ENCODE measurements at places on chromosomes 11 and 22. TPM values are rescaled to one million over a fixed set of nuclear protein-coding genes. Genes with fewer than 3 reads are reported as not detected.

GRCh38 chr11:128632141-128632791, 44.9 kb upstream of the ETS1 start:
- no peaks in the 10 kb centered on the region for H3K36me3 ChIP-seq
- H3K27me3 ChIP-seq: no peaks in the 10 kb centered on the region
- no peak overlapping the region for H3K27ac ChIP-seq
- DNase-seq: peak; percentile 73
- no peak overlapping the region for H3K4me3 ChIP-seq

DNA sequence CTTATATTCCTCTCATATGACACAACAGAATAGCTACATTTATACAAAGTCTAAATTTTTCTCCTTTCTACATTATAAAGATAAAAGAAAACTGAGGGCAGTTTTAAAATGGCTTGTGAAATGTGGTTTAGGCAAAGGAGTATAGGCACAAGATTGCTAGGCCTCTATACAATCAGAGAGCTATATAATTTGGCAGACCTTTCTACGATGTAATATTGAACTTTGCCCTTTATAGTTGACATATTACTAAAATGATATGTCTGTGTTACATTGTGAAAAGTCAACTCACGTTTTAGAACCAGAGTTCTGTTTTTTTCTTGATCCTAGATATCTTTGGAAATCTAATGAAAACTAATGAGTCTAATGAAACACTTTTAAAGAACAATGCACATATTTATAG, 430.2 kb downstream of the DLG2 start:
- H3K27ac ChIP-seq: no peak overlapping the region
- H3K4me3 ChIP-seq: no peak overlapping the region
- no peak for DNase-seq
- no peaks in the 10 kb centered on the region for H3K36me3 ChIP-seq
- H3K27me3 ChIP-seq: no peaks in the 10 kb centered on the region

- H3K4me3 ChIP-seq: no peak overlapping the region
- no peaks in the 10 kb centered on the region for H3K36me3 ChIP-seq
- no peaks in the 10 kb centered on the region for H3K4me1 ChIP-seq
- no peak for DNase-seq
- no peak overlapping the region for H3K27ac ChIP-seq
- H3K27me3 ChIP-seq: no peaks in the 10 kb centered on the region
Observed at GRCh38 chr11:116065986-116066385, 561.8 kb upstream of the CADM1 start.

- H3K4me1 ChIP-seq: peaks cover 12% of the 10 kb centered on the region
- no peak overlapping the region for H3K4me3 ChIP-seq
- no peaks in the 10 kb centered on the region for H3K36me3 ChIP-seq
- DNase-seq: no peak
- H3K27ac ChIP-seq: no peak overlapping the region
Observed at GRCh38 chr11:9859554-9860305, 195.9 kb downstream of the SWAP70 start.

DNA sequence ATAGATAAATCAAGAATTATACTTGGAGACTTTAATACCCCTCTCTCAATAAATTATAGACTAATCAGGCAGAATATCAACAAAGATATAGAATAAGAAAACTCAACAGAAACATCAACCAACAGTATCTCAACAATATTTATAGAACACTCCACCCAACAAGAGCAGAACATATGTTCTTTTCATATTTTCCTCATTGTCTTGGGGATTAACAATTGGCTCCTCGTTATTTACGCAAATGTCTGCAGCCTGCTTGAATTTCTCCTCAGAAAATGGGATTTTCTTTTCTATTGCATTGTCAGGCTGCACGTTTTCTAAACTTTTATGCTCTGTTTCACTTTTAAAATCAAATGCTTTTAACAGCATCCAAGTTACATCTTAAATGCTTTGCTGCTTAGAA, 37.0 kb upstream of the FBLN1 start:
- no peak overlapping the region for H3K4me3 ChIP-seq
- no peaks in the 10 kb centered on the region for H3K27me3 ChIP-seq
- DNase-seq: no peak
- H3K27ac ChIP-seq: no peak overlapping the region

DNA sequence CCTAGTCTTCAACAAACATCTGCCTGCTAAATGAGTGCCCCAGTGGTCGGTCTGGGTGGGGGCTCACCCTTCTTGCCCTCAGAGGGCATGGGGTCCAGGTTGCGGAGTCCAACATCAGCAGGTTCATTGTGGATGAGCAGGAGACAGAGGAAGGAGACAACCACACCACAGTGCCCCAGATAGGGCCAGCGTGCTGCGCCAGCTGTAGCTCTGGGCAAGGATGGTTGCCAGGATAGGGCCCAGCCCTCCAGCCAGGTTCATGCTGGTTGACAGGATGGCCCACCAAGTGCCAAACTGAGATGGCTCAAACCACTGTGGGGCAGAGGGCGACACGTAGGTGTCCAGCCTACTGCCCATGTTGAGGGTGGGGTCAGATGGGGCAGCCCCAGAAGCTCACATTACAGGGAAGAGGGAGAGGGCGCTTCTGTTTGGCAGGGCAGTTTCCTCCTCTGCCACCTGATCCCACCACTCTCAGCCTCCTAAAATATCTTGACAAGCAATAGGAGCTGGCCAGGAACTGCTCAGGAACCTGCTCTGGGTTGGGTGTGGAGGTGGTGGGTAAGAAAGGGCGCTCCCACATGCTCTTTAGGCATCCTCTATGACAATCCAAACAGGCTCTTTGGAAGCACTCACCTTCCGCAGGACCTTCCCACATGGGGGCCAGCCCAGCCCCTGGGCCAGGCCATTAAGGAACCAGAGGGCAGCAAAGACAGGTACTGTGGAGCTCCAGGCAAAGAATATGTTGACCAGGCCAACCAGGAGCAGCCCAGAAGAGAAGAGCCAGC, 2.9 kb downstream of the SLC37A4 start:
- peaks cover 56% of the 10 kb centered on the region for H3K36me3 ChIP-seq
- DNase-seq: no peak
- peaks cover 8% of the 10 kb centered on the region for H3K4me1 ChIP-seq
- no peak overlapping the region for H3K27ac ChIP-seq
- H3K27me3 ChIP-seq: no peaks in the 10 kb centered on the region
- no peak overlapping the region for H3K4me3 ChIP-seq

GRCh38 chr11:45847911-45848316, 639 bp downstream of the CRY2 start:
- DNase-seq: peak; percentile 59
- H3K36me3 ChIP-seq: no peaks in the 10 kb centered on the region
- H3K27me3 ChIP-seq: peaks cover 7% of the 10 kb centered on the region
- no peak overlapping the region for H3K27ac ChIP-seq
- peaks cover 2% of the 10 kb centered on the region for H3K4me1 ChIP-seq

- H3K36me3 ChIP-seq: no peaks in the 10 kb centered on the region
- H3K27me3 ChIP-seq: no peaks in the 10 kb centered on the region
- no peak overlapping the region for H3K4me3 ChIP-seq
- no peak overlapping the region for H3K27ac ChIP-seq
- DNase-seq: no peak
Observed at GRCh38 chr22:27148055-27148454, 490.7 kb downstream of the MIAT start.

DNA sequence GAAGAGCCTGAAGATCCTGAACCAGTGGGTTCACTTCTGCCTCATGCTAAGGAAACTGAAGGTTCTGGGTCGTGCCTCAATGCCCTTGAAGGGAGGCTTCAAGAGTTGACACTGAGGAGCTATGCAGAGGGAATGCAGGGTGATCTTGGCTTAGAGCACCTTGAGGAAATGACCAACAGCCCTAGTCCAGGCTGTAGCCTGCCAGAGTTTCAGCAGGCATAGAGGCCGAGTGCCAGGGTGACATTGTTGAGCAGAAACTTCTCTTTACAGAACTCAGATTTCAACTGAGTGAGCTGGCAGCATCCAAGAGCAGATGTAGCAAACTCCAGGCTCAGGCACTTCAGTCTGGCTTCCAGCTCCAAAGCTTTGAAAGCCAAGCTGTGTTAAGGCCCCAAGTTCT, 23.1 kb upstream of the CAPRIN1 start:
- no peak overlapping the region for H3K27ac ChIP-seq
- H3K36me3 ChIP-seq: no peaks in the 10 kb centered on the region
- H3K27me3 ChIP-seq: no peaks in the 10 kb centered on the region
- H3K4me1 ChIP-seq: peaks cover 6% of the 10 kb centered on the region
- DNase-seq: no peak

GRCh38 chr11:66068154-66068821, 1.8 kb upstream of the PACS1 start:
- H3K27ac ChIP-seq: no peak overlapping the region
- no peaks in the 10 kb centered on the region for H3K27me3 ChIP-seq
- H3K4me1 ChIP-seq: no peaks in the 10 kb centered on the region
- H3K4me3 ChIP-seq: peak overlapping the region; percentile 62

- H3K4me3 ChIP-seq: no peak overlapping the region
- no peaks in the 10 kb centered on the region for H3K27me3 ChIP-seq
- no peaks in the 10 kb centered on the region for H3K4me1 ChIP-seq
- no peaks in the 10 kb centered on the region for H3K36me3 ChIP-seq
- no peak for DNase-seq
Observed at GRCh38 chr11:114596175-114596919, 761 bp upstream of the NXPE4 start.

GRCh38 chr11:122494221-122494620, 161.3 kb upstream of the UBASH3B start:
- no peak overlapping the region for H3K27ac ChIP-seq
- no peaks in the 10 kb centered on the region for H3K36me3 ChIP-seq
- H3K4me1 ChIP-seq: peaks cover 2% of the 10 kb centered on the region
- no peak for DNase-seq
- H3K4me3 ChIP-seq: no peak overlapping the region

DNA sequence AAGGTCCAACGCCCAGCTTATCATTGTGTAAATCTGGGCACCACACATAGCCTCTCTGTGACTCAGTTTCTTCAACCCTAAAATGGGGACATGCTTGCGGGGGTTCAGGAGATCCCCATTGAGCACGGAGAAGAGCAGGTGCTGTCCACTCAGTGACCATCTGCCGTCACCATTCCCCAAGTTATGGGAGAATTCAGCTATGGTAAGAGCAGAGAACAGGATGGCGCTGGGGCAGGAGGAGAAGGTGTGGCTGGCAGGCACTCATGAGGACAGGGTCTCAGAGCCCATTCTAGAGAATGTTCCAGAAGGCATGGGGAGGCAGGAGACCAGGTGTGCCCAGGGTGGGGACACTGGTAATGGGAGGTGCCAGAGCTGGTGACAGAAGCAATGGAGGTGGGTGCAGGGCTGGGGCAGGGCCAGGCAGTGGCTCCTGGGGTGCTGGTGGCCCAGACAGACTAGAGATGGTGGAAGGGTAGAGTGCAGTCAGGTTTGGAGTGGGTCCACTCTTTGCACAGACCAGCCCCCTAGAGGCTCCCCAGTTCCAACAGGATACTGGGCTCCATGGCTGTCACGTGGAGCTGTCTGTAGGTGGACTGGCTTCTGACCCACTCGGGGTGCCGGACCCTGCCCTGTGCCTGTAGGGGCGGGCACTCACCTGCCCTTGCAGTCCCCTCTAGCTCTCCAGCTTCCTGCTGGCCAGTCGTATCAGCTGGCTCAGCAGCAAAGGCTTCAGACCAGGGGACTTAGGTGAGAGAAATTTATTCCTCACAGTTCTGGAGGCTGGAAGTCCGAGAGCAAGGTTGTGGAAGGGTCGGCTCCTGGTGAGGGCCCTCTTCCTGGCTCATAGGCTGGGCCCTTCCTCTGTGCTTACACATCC, 84.7 kb downstream of the CDKN1C start:
- no peak overlapping the region for H3K4me3 ChIP-seq
- H3K27me3 ChIP-seq: no peaks in the 10 kb centered on the region
- no peak overlapping the region for H3K27ac ChIP-seq
- no peaks in the 10 kb centered on the region for H3K4me1 ChIP-seq

GRCh38 chr11:36455658-36456111, 54.4 kb downstream of the TRAF6 start:
- H3K27me3 ChIP-seq: no peaks in the 10 kb centered on the region
- no peak overlapping the region for H3K27ac ChIP-seq
- DNase-seq: no peak
- H3K4me3 ChIP-seq: no peak overlapping the region
- no peaks in the 10 kb centered on the region for H3K36me3 ChIP-seq

- peak; percentile 30 for DNase-seq
- H3K4me1 ChIP-seq: no peaks in the 10 kb centered on the region
- H3K36me3 ChIP-seq: peaks cover 11% of the 10 kb centered on the region
- H3K27ac ChIP-seq: no peak overlapping the region
- H3K27me3 ChIP-seq: no peaks in the 10 kb centered on the region
Observed at GRCh38 chr22:49601614-49602321, 225.9 kb downstream of the BRD1 start.

CNIH2 gene
- total RNA-seq: 11.8 TPM

OR4D9 gene
- total RNA-seq: not detected

VSTM5 gene
- not detected for total RNA-seq

MPZL3 gene
- total RNA-seq: 2.1 TPM

TIGD3 gene
- total RNA-seq: 1.2 TPM

TEX12 gene
- 0.31 TPM for total RNA-seq

CLDN5 gene
- total RNA-seq: 0.26 TPM
